ENCODE measurements at places on chromosomes 3 and 15.

GRCh38 chr15:83565553-83566159 is 88.3 kb upstream of the ADAMTSL3 start:
- DNase-seq: no peak

DNA sequence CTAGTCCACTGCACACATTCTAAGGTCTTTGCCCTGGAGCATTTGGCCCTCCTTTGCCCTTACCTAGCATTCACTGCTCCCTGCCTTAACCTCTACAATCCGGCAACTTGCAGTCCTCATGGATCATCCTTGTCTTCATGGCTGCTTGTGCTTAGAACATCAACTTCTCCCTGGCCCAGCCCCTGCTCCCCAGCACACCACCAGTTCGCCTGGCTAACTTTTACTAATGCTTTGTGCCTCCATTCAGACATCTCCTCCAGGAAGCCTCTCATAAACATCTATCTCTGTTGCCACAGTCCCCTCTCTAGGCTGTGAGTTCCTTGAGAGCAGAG is 57.1 kb downstream of the AAGAB start:
- DNase-seq: no peak

DNA sequence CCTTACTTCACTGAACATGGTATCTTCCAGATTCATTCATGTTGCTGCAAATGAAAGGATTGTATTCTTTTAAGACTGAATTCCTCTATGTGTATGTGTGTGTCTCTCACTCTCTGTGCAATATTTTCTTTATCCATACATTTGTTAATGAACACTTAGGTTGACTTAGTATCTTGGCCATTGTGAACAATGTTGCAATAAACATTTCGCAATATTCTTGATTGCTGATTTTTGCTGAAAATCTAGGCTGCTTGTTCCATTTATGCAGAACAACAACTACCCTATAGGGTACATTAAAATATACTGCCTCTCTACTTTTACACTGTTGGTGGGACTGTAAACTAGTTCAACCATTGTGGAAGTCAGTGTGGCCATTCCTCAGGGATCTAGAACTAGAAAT is 732.4 kb downstream of the CADM2 start:
- no peak for DNase-seq

DNA sequence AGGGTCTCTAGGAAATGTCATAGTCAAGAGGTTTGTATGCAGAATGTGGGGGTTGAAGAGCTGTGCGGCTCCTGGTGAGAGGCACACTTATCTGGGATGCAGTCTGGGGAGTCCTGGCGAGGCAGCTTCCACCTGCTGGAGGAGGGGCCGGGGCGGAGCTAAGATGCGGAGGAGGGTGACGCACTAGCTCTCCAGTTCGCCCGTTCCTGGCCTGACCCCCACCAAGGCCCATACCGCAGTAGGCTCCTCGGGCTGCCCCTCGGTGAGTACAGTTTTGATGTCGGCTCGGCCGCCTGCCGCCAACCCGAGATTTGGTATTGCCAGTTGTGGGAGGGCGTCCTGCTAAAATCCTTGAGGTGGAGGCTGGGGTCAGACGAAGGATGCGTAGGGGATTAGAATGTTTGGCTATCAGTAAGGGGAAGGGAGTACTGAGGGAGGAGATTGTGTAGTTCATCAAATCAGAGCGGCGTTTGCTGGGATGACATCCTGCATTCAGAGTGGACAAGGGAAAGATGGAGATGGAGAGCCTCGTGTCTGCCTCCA is at the start of gene SCG5:
SCG5 (plus strand) TSS at position 194 of the 543 bp plus-strand sequence. CDS start 1,883 bp downstream, outside the sequence.
- no peak for DNase-seq

- no peak for DNase-seq
Measured at GRCh38 chr3:13085081-13085845, 12.0 kb upstream of the IQSEC1 start.

DNA sequence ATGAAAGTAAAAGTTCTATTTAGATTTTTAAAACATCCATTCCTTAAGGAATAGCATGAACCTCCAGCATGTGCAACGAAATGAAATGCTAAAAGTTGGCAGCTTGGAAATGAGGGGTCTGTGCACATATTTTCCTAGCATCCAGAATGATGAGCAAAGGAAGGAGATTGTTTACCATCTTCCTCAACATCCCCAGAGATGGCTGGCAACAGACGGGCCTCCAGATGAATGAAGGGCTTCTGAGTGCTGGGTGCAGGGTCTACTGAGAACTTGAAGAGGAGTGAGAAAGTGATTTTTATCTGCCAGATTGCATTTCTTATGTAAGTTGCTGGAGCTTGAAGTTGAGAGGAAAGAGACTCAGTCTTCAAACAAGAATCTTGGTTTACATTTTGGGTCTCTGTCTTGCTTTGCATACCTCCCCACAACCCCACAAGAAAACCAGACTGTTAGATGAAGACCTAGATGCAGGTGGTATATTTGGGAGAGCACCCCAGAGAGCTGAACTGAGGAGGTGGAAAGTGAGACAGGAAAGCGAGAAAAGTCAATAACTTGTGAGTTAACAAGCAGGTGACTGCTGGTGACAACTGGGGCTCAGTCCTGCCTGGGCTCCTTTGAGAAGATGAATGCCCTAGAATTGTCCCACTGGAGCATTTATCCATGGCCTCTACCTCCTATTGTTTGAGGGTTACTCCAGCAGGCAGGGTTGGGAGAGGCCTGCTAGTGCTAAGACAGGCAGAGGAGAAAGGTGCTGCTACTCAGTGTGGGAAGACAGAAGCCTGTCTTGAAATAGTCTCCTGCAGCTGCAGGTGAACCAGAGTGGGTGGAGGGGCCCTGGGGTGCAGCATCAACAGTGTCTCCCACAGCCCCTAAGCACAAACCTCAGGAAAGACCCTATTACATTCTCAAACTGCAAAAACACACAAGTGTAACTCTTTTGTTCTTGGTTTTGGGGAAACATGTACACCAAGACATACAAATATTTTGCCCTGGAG is 10.5 kb upstream of the CCK start:
- no peak for DNase-seq

DNA sequence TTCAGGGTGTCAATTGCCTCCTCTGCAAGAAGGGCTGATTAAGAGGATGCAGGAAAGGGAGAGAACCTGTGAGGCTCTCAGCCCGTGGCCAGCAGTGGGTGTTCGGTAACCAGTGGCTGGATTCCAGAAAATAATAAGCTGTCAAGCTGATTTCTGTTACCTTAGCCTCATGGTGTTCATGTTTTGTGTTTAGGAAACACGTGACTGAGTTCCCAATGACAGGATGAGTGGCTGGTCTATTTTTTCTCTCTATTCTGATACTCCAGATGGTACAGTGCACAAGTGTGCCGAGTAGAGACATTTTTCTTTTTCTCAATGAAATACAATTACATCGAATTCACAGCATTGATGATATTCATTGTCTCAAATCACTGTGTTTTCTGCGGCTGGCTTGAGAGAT is 43.6 kb downstream of the EDEM1 start:
- no peak for DNase-seq

DNA sequence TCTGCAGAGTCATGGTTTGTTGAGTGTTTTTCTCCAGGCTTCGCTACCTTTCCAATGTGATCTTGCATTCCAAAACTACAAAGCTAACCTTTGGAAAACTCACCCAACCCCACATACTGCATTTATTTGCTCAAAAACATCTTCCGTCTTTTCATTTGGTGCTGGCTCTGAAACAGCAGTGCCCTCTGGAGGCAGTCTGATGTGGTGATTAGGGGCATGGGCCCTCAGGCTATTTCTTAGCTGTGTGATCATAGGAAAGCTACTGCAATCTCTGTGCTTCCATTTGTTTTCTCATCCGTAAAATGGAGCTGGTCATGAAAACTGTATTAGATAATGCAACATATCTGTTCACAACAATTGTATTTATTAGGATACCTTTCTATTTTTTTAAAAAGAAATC is 47.0 kb downstream of the MTHFS start:
- DNase-seq: no peak

GRCh38 chr15:93362203-93362602 is 273.2 kb upstream of the RGMA start:
- no peak for DNase-seq
